Fibroblast of lung (primary cell): ENCODE measurements at places on chromosomes 13 and 19. TPM values are rescaled to one million over a fixed set of nuclear protein-coding genes. Genes with fewer than 3 reads are reported as not detected.

GRCh38 chr13:113472355-113473025, 18.0 kb downstream of the DCUN1D2 start:
- DNase-seq, result no peak

SIGLEC12 gene
- not detected in 2 replicates for total RNA-seq

DNA sequence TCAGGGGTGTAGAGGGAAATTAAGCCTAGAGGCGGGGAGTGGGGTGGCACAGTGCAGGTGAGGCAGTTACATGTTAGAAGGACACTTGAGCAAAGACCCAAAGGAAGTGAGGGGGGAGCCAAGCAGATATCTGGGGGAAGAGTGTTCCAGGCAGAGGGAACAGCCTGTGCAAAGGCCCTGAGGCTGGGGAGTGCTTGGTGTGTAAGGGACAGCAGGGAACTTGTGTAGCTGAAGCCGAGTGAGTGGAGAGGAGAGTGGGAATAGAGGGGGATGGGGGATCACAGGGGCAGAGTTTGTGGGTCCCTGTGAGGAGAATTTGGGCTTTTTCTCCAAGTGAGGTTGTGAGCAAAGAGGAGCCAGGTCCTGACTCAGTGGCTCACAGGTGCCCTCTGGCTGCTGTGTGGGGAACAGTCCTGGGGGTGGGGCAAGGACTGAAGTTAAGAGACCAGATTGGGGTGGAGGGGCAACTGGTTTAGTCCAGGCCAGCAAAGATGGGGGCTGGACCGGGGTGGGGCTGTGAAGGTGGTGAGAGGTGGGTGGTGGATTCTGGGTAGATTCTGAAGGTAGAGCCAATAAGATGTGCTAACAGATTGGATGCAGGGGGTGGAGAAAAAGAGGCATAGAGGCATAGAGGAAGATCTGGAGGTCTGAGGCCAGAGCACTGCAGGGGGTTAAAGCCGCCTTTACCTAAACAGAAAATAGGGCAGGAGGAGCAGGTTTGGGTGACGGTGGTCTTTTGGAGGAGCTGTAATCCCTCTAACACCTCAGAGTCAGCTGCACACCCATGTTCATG, 75.3 kb downstream of the CACNA1A start:
- peak; percentile 36 for DNase-seq

GRCh38 chr13:39401756-39402155, 201.2 kb downstream of the LHFPL6 start:
- DNase-seq, result no peak

- no peak for DNase-seq
Measured at GRCh38 chr13:111325941-111326620, 5.6 kb downstream of the TEX29 start.

DNA sequence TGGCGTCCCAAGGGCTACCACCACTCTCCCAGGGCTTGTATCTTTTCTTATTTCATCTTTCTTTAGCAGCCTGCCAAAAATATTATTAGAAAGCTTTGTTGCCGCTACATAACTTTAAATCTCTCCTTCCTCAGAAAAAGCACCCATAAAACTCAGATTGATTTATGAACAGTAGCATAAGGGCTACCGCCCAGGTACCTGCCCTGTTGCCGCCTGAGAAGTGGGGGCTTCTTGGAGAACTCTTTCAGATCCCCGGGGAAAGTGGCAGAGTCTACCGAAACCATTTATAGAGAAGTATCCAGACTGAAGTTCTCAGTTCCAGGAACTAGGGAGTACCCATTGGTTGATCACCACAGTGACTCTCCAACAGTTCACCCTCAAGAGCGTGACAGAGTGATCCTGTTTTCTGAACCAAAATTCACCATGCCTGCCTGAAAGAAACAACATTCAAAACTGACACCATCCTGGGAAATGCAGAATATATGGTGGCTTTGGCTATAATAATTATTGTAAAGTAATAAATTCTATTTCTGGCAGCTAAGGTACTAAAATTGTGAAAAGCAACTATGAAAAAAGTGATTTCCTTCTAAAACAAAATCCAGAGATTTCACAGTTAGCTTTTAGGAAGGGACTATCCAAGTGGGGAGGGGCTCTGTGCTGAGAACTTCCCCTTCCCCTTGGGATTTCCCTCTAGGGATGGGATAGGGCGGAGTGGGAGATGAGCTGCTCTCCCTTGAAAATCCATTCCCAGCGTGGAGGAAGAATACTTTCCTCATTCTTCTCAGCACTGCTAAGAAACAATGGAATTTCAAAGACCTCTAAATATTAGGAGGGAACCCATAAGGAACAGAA, 877 bp upstream of the N4BP2L1 start:
- DNase-seq, result no peak

IGFL1 gene
- not detected in 2 replicates for total RNA-seq

CD33 gene
- not detected in 2 replicates for total RNA-seq

DNA sequence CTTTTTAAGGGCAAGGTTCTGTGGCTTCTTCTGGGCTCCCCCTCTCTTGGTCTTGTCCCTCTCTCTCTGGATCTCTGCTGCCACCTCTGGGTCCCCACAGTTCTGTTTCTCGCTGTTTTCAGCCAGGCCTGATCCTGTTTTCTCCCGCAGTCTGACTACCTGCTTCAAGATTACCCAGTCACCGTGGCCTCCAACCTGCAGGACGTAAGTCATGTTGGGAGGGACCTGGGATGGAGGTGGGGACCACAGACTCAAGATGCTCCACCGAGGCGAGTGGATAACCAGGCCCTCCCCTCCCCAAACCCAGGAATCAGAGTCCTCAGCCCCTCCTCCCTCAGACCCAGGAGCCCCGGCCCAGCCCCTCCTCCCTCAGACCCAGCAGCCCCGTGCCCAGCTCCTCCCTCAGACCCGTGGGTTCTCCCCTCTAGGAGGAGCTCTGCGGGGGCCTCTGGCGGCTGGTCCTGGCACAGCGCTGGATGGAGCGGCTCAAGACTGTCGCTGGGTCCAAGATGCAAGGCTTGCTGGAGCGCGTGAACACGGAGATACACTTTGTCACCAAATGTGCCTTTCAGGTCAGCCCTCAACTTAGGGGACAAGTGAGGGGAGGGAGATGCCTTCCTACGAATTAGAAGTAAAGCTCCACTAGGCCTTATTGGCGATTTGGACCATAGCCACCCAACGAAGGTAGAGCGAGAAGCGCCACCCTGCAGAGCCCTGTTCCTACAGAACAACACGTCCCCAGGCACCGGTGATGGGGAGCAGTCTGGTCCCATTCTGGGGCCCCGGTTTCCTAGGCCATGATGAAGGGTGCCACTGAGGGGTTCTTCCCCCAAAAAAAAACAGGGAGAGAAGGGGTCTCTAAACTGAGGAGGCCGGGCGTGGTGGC, 2.2 kb downstream of the FLT3LG start:
- DNase-seq, result peak; percentile 35

DNA sequence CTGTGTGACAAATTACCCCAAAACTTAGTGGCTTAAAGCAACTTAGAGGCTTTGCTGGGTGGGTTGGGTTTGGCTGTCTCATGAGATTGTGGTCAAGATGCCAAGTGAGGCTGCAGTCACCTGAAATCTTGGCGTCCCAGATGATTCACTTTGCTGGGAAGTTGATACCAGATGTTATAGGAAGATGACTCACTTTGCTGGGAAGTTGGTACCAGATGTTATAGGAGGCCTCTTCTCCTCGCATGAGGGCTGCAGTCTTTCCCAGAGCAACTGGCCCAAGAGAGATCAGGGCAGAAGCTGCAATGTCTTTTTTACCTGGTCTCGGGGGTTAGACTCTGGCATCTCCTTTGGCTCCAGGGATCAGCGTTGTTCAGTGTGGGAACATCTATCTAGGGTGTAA, 16.8 kb downstream of the TEX29 start:
- peak; percentile 95 for DNase-seq

GRCh38 chr19:28644169-28644775, 568.7 kb downstream of the UQCRFS1 start:
- no peak for DNase-seq

DNA sequence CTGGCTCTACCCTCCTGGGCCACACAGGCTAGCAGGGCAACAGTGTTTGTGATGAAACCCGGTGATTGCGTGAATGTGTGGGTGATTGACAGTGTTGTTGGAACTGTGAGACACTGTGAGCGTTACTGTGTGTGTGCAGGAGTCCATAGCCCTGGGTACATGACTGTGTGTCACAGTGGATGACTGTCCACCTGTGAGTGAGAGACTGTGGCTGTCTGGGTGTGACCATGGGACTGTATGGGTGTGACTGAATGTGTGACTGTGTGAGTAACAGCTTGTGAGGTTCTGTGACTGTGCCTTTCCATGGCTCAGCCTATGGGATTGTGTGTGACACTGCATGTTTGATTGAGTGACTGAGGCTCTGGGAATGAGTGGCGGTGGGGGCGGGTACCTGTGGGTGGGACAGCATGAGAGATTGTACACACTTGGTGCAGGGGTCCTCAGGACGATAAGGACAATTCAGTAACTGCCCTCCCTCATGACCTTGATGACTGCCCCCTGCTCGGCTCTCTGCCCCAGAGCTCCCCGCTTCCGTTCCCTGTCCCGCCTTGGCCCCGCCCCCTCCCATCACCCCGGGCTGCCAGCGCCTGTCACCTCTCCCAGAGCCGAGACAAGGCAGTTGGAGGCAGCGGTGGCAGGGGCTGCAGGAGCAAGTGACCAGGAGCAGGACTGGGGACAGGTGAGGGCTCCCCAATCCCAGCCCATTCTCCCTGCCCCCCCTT, at the start of gene GIPR:
Gene GIPR (plus strand): TSS at position 602 of the 722 bp plus-strand sequence. CDS start 1,300 bp downstream, outside the sequence.
- peak; percentile 14 for DNase-seq

GRCh38 chr19:17447704-17448130, 751 bp downstream of the TMEM221 start:
- DNase-seq, result no peak

GIPR gene
- not detected in 2 replicates for total RNA-seq

ZNF546 gene
- 10.5 and 15.7 TPM in 2 replicates for total RNA-seq

SCAMP4 gene
- 22.1 and 29.7 TPM in 2 replicates for total RNA-seq

GRCh38 chr19:4019578-4019977, 12.0 kb downstream of the PIAS4 start:
- no peak for DNase-seq

DNA sequence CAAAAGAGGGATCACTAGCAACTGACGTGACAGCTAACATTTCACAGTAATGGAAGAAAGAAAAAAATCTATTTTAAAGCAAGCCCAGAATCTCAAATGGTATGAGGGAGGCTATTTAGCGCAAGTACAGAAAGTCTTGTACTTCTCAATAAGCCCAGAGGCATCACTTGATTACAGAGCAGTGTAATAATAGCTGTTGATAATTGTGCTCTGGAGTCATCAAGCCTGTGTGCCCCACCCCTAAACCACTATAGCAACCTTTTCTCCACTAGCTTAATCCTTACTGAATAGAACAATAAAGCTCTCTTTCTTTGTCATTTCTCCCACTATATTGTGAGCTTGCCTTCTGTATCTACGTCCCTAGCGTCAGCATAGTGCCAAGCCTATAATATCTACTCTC, 56.6 kb downstream of the FREM2 start:
- DNase-seq, result no peak

DNA sequence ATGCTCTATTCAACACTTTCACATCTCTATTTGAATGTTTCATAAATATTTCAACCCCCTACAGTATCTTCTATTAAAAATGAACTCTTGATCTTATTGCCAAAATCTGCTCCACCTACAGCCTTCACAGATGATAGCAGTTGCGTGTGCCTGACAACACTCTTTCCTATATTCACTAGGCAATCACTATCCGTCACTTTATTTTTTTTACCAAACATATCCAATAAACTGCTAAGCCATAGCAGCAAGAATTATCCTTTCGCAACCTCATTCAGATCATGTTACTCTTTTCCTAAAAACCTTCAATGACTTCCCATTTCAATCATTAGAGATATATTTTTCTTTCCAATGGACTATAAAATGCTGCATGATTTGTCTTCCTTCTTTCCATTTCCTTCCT, 629.8 kb upstream of the PCDH9 start:
- DNase-seq, result no peak

ADM5 gene
- total RNA-seq, result 0.26 and 0.33 TPM in 2 replicates

KLK15 gene
- not detected in 2 replicates for total RNA-seq

MYADM gene
- total RNA-seq, result 3.1 and 9.1 TPM in 2 replicates

YIF1B gene
- 32.6 and 73.3 TPM in 2 replicates for total RNA-seq

- no peak for DNase-seq
Measured at GRCh38 chr13:111514610-111515306, 194.3 kb downstream of the TEX29 start.

GRCh38 chr13:44293908-44294735, 79.5 kb upstream of the SERP2 start:
- DNase-seq, result peak; percentile 76

PTH2 gene
- not detected in 2 replicates for total RNA-seq

MBD3L3 gene
- total RNA-seq, result not detected in 2 replicates
